ENCODE measurements at places on chromosomes 12 and 14.

- DNase-seq: no peak
Observed at GRCh38 chr14:96635850-96636249, 133.7 kb downstream of the PAPOLA start.

GRCh38 chr14:69013943-69014782, 35.1 kb upstream of the ACTN1 start:
- peak; percentile 55 for DNase-seq

DNA sequence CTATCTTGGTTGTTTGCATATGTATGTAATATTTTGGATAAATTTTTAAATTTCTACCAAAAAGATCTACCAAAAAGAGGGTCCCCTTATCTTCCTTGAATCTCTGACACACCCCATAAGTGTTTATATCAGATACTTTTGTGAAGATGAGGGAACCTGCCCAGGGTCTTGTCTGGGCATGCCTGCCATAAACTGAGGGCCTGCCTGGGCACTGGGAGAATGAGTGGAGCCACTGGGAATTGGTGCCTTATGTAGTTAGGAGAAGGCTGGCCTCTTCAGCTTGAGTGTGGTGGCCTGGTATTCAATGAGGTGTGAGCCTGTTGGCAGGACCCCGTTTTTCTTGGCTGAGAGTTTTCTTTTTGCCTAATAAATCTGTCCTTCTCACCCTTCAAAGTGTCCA, 46.5 kb downstream of the OR9K2 start:
- no peak for DNase-seq

- no peak for DNase-seq
Observed at GRCh38 chr12:26808766-26809476, 24.1 kb downstream of the ITPR2 start.

DNA sequence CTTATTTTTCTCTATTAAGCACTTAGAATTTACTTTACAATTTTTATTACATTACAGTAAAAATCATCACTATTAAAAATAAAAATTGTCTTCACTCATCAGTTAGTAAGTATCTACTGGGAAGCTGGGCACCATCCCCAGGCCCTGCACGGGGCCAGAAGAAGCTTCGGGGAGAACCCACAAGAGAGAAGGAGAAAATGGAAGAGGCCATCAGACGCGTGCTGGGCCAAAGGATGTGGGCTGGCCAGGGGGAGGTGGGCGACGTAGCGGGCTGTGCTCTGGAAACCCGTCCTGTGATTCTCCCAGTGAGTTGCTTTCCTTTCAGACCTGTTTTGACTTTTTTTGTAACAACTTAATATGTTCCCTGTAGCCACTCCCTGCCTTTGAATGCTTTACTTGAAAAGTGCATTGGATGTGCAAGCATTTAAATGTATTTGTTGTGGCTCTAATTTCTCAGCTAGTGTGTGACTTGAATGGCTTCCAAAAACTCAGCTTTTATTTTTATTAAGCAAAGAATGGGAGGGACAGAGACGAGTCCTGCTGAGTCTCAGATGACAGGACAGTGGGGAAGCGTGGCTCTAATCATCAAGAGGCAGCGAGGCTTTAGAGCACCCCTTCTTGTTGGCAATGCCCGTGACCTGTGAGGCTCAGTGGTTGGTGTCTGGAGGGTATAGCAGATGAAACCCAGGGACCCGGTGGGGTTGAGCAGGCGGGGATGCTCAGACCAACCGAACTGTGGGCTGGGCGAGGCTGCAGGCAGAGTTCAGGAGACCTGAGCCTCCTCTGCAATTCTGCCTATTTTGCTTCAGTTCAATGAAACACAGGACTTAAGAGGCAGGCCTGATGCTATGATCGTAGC, 38.8 kb downstream of the SYNE3 start:
- no peak for DNase-seq

- no peak for DNase-seq
Observed at GRCh38 chr14:69432364-69432763, 33.9 kb downstream of the SLC39A9 start.

- DNase-seq: no peak
Observed at GRCh38 chr14:80926397-80927082, 15.0 kb downstream of the CEP128 start.

DNA sequence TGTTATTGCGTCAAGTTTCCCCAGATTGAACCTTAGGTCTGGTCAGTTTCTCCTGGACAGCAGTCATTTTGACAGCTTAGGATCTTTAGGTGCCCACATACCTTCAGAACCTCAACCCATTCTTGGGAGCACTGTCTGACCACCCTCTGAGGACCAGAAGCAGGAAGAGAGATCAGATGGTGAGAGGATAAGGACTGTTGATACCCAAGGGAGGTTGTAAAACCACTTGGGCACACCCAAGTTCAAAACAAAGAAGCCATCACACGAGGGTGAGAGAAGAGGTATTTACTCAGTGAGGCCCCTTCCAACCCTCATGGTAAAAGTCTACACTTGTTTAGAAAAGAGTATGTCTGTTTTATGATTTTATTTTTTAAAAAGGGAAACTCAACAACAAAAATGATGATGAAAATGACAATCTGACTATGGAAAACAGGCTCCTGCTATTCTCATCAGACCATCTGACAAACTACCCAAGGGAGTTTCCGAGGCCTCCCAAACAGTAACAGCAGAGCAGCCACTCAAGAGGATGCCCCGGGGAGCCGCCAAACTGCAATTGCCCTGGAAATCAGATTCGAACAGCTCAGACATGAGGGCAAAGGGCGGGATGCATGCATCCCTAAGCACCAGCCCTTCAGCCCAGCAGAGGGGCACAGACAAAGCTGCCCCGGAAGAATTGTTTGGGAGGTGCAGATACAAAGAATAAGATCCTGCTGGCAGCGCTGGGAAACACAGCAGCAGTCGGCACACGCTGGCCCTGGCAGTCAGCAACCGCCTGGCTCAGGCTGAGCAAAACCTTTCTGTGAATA, 162.6 kb upstream of the PLEKHG7 start:
- DNase-seq: no peak

DNA sequence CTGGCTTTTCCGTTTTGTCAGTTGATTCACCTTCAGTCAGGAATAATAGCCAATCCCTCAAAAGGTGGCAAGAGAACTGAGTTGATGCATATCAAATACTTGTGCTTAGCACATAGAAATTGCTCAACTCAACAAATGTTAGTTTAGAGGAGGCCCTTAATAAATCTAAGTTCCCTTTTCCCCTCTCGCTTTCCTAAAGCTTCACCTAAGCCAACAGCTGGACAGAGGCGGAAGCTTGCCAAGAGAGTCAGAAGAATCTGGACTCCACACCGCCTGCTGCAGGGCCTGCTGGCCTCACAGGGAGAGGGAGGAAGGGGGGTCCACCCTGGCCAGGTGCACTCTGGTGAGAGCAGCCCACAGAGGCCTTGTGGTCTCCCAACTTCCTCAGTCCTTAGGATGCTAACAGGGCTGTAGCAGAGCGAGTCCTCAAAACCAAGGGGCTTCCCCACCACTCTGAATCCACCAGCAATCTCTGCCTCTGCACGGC, 213.1 kb downstream of the CHST11 start:
- DNase-seq: peak; percentile 79

DNA sequence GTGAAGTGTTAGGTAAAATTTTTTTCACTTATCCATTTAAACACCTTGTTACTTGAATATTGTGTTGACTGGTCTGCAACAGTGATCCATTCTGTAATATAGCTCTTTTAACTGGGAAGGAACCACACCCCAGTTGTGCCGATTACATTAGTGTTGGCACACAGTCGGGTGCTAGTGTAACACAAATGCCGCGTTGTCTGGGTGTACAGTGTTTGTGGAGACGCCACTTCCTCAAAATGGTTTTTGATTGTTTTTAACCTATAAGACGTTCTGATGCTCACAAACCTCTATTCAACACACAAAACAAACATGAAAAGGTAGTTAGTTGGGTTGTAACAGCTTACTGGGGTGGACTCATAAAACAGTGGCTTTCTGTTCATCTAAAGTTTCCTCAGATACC, 48.0 kb upstream of the TRAF3 start:
- DNase-seq: no peak

DNA sequence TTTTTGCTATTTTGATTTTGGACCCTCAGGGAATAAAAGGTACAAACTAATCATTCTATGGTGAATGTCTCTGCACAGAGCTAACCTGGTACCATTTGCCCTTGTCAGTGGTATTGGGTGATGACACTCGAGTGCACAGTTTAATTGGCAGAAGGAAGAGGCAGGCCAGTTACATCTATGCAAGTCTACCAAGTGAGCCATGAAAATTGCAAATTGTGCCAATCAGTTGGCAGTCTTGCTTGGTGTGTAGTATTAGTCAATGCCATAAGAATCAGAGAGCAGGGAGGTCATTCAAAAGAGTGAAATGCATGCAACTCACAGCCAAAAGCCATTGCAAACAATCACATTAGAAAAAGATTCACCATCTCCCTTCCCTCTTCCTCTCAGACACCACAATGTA, 479.6 kb downstream of the ADAMTS20 start:
- no peak for DNase-seq

- no peak for DNase-seq
Observed at GRCh38 chr14:43795600-43796228, 711.4 kb downstream of the FSCB start.

DNA sequence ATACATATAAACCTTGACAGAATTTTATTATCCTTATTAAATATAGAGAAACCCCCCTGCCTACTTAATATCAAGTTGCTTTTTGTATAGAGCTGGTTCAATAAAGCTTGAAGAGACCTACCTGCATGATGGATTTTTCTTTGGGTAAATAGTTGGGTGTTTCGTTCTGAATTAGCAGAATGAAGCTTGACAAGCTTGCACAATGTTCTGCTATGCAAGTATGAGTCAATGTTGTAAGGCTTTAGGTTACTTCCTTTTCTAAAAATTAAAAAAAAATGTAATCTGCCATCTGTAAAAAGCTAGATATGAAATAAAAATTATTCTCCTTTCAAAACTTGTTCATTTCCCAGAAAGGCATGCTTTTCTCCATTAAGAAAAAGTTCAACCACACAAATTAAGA, 1662.6 kb upstream of the SEL1L start:
- DNase-seq: no peak

DNA sequence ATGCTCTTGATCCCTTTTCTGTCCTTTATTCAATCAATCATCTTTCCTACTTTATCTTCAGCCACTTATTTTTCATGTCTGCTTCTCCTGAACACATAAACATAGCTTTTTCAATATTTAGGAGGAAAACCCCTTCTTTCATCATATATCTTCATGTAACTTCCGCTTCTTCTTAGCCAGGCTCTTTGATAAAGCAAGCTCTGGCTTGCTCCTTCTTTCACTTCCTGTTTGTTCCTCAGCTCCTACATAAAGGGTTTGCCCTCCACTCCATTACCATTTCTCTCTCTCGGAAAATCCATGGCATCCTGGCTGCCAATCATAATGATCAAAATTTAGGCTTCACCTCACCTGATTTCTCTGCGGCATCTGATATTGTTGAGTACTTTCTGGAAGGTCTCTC, 33.7 kb upstream of the HELB start:
- DNase-seq: no peak

DNA sequence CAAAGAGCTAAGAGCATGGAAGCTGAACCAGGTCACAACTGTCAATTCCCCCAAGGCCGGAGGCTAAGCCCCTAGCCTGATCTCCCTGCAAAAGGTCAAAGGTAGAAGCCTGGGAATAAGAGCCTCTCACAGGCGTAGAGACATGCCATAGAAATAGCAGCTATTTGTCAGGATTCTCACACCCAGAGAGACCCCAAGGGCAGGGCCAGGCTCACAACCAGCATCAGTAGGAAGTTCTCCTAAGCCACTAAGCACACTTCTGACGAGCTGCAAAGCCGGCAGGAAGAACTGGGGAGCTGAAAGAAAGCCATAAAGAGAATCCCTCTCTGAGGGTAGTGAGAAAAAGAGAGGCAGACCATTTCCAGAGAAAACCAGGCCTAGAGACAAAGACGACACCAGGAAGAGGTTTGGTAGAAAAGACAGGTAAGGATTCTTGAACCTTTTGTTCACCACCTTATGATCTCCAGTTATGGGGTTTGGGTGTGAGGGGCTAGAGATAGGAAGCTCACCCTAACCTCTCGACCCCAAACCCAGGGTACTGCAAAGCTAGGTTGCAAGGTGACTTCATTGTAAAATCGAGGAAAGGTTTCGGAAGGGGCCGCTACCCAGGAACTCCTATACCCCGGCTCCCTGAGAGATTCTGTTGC, 1.0 kb downstream of the SMARCC2 start:
- no peak for DNase-seq

DNA sequence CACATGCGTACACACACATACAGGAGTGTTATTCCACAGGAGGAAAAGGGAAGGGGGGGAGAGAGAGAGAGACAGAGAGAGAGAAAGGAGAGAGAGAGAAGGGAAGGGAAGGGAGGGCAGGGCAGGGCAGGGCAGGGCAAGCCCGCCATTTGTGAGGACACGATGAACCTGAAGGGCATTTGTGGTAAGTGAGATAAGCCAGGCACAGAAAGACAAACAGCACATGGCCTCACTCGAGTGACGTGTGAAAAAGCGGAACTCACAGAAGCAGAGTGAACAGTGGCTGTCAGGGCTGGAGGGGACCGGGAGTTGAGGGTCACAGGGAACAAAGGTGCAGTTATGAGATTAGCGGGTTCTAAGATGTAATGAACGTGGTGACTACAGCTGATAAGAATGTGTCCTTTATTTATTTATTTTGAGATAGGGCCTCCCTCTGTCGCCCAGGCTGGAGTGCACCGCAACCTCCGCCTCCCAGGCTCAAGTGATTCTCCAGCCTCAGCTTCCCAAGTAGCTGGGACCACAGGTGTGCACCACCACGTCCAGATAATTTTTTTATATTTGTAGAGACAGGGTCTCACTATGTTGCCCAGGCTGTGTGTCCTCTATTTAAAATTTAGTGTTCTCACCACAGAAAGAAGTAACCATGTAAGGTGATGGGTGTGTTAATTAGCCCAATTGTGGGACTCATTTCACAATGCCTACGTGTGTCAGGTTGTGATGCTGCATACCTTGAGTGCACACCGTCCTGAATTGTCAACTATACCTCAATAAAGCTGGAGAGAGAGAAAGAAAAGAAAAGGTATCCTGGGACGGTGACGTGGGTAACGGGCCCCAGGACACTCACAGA, 18.7 kb upstream of the FBRSL1 start:
- no peak for DNase-seq

DNA sequence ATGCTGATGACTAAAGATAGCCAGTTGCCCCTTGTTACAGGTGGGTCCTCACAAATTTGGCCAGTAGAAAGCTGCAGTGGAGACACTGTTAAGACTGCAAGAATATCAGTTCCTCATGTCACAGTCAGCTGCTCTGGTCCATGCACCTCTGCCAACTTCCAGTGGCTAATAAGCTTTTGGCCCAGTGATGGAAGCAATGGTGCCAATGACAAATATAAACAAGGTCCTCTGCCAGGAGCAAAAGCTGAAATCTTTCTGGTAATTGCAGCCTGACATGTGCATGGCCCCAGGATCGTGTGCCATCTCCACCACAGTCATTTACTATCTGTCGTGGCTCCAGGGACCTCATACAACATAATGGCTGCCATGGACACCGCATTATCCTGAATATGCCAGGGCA, 85.4 kb upstream of the TMEM260 start:
- DNase-seq: no peak

- DNase-seq: no peak
Observed at GRCh38 chr14:95953111-95953724, 76.6 kb downstream of the TUNAR start.

- DNase-seq: no peak
Observed at GRCh38 chr12:124608450-124608870, 41.0 kb upstream of the NCOR2 start.

All from right forelimb (tissue), 1 donor.